ENCODE measurements at places on chromosomes 1 and 21. TPM values are rescaled to one million over a fixed set of nuclear protein-coding genes. Genes with fewer than 3 reads are reported as not detected.

The SMYD2 gene
- total RNA-seq, result 40.3 TPM

The MUTYH gene
- 10.7 TPM for total RNA-seq

The GNAT2 gene
- under 0.01 TPM for total RNA-seq

The EEIG2 gene
- 11.3 TPM for total RNA-seq

The KRTAP12-3 gene
- not detected for total RNA-seq

The MAN1C1 gene
- total RNA-seq, result 6.5 TPM

The HRNR gene
- not detected for total RNA-seq

The CATSPERE gene
- total RNA-seq, result 1.7 TPM

The KRTAP12-2 gene
- total RNA-seq, result not detected

The FAM78B gene
- under 0.01 TPM for total RNA-seq

The KCNH1 gene
- total RNA-seq, result 0.19 TPM

The PCAT6 gene
- total RNA-seq, result not detected

The ETNK2 gene
- total RNA-seq, result 3.7 TPM

The KLHDC8A gene
- not detected for total RNA-seq

The SPRR1B gene
- total RNA-seq, result not detected
